ENCODE measurements at places on chromosomes 1 and 21.

GRCh38 chr1:23576338-23577055 lies 17.2 kb upstream of the ID3 start:
- DNase-seq: no peak

DNA sequence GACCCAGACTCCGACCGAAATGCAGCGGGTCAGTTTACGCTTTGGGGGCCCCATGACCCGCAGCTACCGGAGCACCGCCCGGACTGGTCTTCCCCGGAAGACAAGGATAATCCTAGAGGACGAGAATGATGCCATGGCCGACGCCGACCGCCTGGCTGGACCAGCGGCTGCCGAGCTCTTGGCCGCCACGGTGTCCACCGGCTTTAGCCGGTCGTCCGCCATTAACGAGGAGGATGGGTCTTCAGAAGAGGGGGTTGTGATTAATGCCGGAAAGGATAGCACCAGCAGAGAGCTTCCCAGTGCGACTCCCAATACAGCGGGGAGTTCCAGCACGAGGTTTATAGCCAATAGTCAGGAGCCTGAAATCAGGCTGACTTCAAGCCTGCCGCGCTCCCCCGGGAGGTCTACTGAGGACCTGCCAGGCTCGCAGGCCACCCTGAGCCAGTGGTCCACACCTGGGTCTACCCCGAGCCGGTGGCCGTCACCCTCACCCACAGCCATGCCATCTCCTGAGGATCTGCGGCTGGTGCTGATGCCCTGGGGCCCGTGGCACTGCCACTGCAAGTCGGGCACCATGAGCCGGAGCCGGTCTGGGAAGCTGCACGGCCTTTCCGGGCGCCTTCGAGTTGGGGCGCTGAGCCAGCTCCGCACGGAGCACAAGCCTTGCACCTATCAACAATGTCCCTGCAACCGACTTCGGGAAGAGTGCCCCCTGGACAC lies 534 bp downstream of the C1orf56 start:
- peak; percentile 57 for DNase-seq

DNA sequence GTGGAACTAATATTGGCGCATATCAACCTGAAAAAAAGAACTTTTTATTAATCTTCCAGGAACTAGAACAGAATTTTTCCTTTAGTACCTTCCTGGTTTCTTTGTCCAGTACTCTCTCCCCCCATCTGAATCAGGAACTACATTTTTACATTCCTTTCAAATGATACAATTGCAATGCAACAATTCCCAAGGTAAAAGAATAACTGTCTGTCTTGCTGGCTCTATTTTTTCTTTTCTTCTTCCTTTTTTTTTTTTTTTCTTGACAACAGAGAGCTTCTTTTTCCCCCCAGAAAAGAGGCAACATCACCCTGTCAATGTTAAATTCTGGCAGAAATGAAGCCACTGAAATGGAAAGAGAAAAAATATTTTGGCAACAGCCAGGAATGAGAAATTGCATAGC lies 4.5 kb upstream of the CD101 start:
- no peak for DNase-seq

GRCh38 chr1:9121496-9122409 lies 7.1 kb downstream of the GPR157 start:
- peak; percentile 63 for DNase-seq

DNA sequence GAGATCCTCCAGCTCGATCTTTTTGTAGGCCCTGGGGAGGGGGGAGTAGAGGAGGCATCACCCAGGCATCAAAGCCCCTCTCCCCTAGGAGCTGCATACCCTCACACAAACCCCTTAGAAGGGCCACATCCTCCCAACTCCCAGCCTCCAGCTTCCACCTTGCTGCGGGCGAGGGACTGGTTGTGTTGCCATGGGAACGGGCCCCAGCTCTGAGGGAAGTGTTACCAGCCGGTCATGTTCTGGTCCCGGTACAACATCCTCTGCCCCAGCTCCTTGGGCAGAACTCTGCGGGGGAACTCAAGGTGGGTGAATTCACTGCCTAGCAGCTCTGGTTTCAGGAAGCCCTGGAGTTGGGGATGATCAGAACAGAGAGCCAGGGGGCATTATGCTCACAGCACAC lies 4.1 kb downstream of the PPM1J start:
- no peak for DNase-seq

- DNase-seq: no peak
Measured at GRCh38 chr21:38857152-38857825, 51.6 kb downstream of the ETS2 start.

GRCh38 chr1:64236541-64236954 lies 33.1 kb downstream of the UBE2U start:
- DNase-seq: no peak

DNA sequence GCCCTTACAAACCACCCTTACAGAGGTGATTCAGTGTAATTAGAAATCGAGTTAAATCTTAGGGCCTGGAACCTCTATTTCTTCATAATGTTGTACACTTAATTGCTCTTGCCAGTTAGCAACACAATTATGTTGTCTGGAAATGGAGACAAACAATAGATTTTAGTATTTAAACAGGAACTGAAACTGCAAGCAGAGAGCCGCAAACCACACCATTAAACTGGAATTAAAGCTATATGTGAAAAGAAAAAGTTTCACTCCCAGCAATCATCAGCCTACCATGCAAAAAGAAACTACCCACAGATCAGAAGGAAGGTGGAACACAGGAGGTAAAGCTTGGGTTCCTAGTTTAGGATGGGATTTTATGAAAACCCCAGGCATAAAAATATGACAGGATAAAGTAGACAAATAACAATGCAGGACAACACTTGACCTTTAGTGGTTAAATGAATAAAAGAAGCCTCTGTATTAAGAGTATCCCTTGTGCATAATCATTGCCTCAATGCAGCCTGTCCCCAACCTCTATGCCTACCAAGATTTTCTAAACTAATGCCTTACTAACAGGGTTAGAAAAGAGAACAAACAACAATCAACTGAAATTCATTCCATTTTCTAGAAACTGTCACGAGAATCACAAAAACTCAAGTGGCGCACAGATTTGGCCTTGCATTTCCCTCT lies 304.3 kb upstream of the ESRRG start:
- DNase-seq: no peak

- DNase-seq: no peak
Measured at GRCh38 chr1:69126796-69127195, 440.9 kb upstream of the LRRC7 start.

DNA sequence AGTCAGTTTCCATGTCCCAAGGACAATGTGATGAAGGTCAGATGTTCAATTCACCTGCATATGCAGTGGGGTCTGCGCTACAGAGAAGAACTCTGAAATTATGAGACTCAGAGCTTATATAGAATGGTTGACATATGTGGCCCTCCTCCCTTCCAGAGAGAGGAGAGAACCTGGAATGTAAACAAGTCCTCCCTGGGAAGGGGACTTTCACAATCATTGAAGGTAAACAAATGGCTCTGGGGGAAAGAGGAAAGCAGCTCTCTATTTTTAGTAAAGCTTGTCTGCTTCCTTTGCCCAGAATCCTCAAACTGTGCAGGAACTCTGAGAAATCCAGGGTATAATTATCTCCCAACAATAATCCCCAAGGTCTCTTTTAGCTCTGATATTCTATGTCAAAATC lies 9.8 kb downstream of the OVGP1 start:
- no peak for DNase-seq

DNA sequence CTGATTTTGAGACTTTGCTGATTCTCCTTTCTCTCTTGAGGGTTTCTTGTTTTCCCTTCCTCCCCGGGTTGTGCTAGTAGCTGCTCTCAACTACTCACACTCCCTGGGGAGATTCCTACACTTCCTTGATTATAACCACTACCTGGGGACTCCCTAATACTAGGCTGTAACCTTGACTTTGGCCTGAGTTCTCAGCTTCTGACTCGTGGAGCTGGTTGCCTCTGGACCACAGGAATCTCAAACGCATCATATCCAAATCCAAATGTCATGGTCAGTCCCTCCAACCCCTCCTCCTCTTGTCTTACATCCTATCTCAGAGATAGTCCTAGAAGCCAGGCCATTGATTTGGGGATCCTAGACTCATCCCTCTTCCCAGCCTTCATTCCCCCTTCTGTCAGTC lies 12.0 kb downstream of the MOV10 start:
- no peak for DNase-seq

GRCh38 chr1:231970684-231971083 lies 344.1 kb downstream of the DISC1 start:
- no peak for DNase-seq

GRCh38 chr1:183466781-183467180 lies 5.5 kb upstream of the SMG7 start:
- DNase-seq: no peak

DNA sequence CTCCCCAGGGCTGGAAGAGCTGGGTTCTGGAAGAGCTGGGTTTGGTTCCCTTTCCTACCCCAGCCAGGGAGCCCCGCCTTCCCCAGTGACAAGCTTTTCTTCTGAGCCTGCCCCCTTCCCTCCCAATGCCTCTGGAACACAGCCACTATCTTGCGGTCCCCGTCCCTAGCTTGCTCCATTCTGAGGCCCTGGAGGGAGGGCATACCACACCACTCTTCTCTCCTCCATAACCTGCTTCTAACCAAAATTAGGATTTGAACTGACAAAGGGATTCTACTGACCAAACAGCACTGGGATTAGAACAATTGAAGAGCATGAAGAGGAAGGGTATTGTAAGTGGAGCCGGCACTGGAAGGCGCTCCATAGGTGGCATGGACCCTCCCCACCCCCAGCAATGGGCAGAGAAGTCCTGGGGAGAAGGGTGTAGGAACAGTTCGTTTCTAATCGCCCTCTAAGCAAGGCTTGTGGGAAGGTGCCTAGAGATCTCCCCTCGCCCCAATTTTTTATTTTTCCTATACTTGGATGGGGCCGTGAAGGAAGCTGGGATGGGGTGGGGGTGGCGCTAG lies 690 bp downstream of the C1orf216 start:
- DNase-seq: no peak

DNA sequence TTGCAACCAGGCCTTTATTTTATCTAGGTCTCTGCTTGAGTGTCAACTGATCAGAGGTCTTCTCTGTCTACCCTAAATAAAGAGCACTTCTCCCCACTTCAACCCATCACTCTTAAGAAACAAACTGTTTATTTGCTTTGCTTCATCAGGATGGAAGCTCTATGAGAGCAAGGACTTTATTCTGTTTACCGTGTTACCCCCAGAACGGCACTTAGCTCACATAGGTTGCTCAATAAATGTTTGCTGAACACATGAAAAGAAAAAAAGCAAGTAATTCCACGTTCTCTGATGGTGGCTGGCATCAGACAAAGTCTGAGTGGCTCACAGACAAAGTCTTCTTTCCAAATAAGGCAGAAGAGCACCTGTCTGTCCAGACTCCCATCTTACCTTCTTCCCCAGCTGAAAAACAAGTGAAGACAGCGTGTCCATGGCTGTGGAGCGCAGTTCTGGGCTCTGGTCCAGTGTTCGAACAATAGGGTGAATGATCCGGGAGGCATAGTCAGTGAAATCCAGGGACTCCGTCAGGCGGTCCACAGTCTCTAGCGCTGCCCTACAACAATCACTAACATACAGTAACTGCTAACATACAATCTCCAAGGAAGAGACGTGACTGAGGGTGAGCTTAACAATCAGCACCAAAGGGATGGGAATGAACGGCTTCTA lies 22.9 kb downstream of the ANGPTL7 start:
- no peak for DNase-seq

GRCh38 chr1:233732206-233732605 lies 118.3 kb downstream of the KCNK1 start:
- DNase-seq: no peak

GRCh38 chr1:30524840-30525617 lies 198.4 kb downstream of the MATN1 start:
- DNase-seq: no peak

DNA sequence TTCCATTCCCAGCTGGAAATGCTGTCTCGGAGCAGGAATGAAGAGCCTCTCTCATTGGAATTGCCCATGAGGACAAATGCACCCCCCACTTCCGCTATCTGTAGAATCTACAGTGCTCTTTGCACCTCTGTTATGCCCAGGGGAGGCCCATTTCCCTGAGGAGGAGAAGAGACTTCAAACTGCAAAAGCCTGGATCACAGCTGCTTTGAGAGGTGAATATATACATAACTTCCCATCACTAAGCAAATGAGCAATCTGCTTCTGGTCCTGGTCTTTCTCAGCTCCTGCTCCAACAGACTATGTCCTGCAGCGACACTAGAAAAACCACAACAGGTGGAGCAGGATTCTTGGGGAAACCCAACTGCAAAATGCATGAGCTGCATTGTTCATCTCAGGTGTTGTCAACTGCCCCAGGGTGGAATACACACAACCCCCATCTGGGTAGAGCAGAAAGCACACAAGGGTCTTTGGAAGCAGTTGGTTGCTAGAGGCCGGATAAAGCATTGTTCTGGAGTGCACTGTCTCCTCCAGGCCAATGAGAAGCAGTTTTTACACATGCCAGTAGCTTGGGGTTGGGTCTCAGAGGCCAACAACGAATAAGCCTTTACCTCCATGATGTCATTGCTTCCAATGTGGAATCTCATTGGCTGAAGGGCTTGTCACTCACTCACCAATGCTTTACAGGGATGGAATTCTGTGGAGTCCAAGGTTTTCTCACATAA lies 67.7 kb upstream of the RAB4A start:
- no peak for DNase-seq

GRCh38 chr1:91245435-91245834 lies 159.2 kb downstream of the HFM1 start:
- DNase-seq: no peak

GRCh38 chr1:13782634-13783360 lies 82.8 kb downstream of the PRDM2 start:
- no peak for DNase-seq

DNA sequence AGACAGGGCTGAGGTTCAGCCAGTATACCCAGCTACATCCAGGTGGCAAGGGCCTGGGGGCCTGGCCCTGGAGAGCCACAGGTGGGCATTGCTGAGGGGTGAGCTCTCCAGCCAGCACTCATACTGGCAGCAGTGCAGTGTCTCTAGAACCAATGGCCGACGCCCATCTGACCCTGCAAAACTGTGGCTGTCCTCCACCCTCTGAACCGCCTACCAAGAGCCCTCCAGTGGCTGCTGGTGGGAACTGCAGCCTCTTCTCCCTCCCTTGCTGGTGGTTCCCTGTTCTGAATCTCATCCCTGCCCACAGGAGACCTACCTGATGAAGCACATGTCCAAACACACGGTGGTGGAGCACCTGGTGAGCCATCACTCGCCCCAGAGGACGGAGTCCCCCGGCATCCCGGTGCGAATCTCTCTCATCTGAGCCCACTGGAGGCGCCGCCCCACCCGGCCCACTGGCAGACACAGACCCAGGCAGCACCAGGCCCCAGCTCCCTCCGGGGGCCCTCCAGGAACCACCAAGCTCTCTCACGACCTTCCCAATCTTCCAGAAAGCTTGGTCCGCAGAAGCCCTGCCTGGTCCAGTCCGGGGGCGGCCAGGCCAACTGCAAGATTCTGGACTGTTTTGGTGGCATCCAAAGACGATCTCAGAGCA lies 22.1 kb downstream of the A3GALT2 start:
- peak; percentile 27 for DNase-seq
